ENCODE measurements at places on chromosomes 11 and 22. TPM values are rescaled to one million over a fixed set of nuclear protein-coding genes. Genes with fewer than 3 reads are reported as not detected.
A peak's percentile ranks its signal among the peaks of the same experiment; 100 is the strongest.

DNA sequence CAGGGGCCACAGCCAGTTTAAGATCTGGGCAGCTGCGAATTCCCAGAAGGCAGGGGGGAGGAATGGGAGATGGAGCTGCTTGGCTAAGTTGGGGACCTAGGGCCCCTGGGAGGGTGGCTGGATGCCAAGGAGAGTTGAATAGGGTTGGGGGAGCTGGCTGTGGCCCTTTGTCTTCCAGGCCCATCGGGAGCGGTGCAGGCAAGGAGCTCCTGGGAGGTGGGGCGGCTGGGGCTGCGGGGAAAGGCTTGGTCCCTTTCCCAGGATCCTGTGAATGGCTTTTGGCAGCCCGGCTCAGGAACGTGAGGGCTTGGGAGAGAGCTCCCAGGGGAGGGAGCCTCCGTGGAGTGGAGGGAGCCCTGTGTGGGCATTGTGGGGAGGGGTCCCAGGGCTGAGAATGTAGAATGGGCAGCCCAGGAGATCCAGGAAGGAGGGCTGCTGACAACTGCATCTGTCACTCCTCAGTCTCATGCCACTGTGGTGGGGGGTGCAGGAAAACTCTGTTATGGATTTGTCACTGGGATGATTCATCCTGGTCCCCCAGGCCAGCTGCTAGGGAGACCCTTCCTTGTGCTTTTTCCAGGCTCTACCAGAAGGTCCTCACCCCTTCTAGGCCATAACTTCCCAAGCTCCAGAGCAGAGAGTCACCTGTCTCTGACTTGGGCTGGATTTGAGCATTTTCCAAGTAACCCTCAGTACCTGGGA, 6.0 kb downstream of the FREY1 start:
- DNase-seq = no peak
- H3K36me3 ChIP-seq = no peaks in the 10 kb centered on the region
- no peaks in the 10 kb centered on the region for H3K27me3 ChIP-seq
- H3K4me1 ChIP-seq = peaks cover 44% of the 10 kb centered on the region
- peak overlapping the region; percentile 71 for H3K4me3 ChIP-seq

- no peaks in the 10 kb centered on the region for H3K27me3 ChIP-seq
- H3K4me3 ChIP-seq = no peak overlapping the region
- H3K36me3 ChIP-seq = no peaks in the 10 kb centered on the region
- H3K4me1 ChIP-seq = no peaks in the 10 kb centered on the region
- DNase-seq = no peak
These were observed 40.3 kb upstream of the E2F8 start for GRCh38 chr11:19281041-19281440.

GRCh38 chr11:60265373-60266214, 14.9 kb upstream of the MS4A4A start:
- H3K27ac ChIP-seq = no peak overlapping the region
- no peaks in the 10 kb centered on the region for H3K36me3 ChIP-seq
- H3K4me3 ChIP-seq = no peak overlapping the region
- H3K4me1 ChIP-seq = no peaks in the 10 kb centered on the region
- peak; percentile 8 for DNase-seq

Gene CARD10
- total RNA-seq = 35.2 TPM

- no peak overlapping the region for H3K4me3 ChIP-seq
- H3K4me1 ChIP-seq = peaks cover 31% of the 10 kb centered on the region
- DNase-seq = peak; percentile 48
- 0 out of 3 replicates have a peak, but pooled peaks cover 4% of the 10 kb centered on the region for H3K36me3 ChIP-seq
- H3K27me3 ChIP-seq = no peaks in the 10 kb centered on the region
These were observed 36.0 kb downstream of the RSF1 start for GRCh38 chr11:77784572-77784971.

Gene SERPING1
- 2.0 TPM for total RNA-seq

DNA sequence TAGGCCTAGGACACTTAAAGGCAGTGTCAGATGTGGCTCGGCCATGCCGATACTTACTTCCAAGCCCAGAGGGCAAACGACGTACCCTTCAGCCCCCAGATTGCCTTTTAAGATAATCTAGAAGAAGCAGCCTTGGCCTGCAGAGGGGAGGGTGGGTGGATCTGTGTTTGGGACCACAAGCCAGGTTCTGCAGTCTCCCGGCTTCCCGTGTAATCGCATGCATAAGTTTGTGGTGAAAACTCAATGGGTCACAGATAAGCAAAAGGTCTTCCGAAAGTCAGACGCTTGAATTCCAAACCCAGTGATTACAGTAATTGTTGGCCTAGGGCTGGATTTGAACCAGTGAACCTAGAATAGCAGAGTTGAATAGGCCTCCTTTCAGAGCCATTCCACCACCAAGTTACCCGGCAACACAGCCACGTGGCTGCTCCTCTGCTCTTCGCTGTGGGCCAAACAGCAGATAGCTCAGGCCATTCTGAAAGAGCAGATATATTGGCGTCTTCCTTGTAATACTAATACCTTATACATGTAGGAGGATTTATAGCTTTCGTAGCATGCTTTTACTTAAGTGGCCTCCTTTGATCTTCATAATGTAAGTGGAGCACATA, 170.8 kb upstream of the CADM1 start:
- H3K36me3 ChIP-seq = no peaks in the 10 kb centered on the region
- no peak for DNase-seq
- H3K27ac ChIP-seq = no peak overlapping the region
- no peak overlapping the region for H3K4me3 ChIP-seq
- no peaks in the 10 kb centered on the region for H3K4me1 ChIP-seq
- peaks cover 13% of the 10 kb centered on the region for H3K27me3 ChIP-seq

GRCh38 chr11:126929179-126930061, 71.2 kb downstream of the KIRREL3 start:
- H3K4me3 ChIP-seq = no peak overlapping the region
- no peaks in the 10 kb centered on the region for H3K27me3 ChIP-seq
- H3K27ac ChIP-seq = no peak overlapping the region
- H3K36me3 ChIP-seq = no peaks in the 10 kb centered on the region
- H3K4me1 ChIP-seq = no peaks in the 10 kb centered on the region

DNA sequence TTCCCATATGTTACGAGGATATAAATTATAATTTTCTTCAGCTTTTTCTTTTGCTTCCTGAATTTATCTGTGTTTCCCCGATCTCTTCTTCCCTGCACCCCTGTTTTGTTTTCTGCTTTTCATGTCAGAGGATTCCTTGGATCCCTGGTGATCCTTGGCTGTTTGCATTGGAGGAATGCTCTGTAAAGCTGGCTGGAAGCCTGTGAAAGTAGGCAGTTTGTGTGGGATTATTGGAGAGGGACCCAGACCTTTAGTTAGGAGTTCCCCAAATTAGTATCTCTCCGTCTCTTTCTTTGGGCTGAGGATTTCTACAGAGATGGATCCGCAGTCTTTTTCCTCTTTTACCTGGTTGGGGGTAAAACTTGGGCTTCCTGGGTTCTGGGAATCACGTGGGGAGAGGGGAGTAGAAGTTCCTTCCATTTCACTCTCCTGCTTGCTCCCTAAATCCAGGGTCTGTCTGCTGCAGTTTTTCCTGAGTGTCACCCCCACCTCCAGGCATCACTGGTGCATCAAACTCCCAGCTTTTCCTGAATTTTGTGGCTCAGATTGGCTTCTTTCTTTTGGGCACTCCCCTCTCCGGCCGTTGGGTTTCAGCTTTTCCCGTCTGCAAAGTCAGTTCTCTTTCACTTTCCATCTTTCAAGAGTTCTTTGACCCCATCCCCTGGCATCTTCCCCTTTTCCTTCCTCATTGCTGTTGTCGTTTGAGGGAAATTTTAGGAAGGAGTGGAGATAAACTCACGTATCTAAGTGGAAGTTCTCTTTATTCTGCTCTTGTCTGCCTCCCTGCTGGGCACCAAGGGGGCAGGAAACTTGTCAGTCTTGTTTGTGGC, 79.1 kb upstream of the ALX4 start:
- no peak for DNase-seq
- H3K27ac ChIP-seq = no peak overlapping the region
- H3K4me3 ChIP-seq = no peak overlapping the region
- H3K27me3 ChIP-seq = no peaks in the 10 kb centered on the region

DNA sequence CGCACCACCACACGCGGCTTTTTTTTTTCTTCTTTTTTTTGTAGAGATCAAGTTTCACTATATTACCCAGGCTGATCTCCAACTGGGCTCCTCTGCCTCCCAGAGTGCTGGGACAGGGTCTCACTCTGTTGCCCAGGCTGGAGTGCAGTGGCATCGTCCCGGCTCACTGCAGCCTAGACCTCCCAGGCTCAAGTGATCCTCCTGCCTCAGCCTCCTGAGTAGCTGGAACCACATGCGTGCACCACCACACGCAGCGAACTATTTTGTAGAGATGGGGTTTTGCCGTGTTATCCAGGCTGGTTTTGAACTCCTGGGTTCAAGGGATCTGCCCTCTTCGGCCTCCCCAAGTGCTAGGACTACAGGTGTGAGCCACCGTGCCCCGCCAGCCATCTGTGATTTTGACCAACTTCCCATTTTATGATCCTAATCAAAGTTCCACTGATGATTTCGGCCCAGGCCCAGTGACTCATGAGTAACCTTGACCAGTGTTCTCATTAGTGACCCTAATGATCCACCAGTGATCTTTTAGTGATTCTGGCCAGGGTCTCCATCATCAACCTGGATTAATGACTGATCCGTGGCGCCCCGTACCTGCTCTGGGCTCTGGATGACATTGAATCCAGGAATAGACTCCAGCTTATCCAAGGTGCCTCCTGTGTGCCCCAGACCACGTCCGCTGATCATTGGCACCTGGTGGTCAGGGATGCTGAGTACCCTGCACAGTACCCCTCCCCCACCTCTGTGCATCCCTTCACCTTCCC, 1.7 kb downstream of the TYMP start:
- H3K27me3 ChIP-seq = no peaks in the 10 kb centered on the region
- no peak overlapping the region for H3K4me3 ChIP-seq
- H3K4me1 ChIP-seq = peaks cover 70% of the 10 kb centered on the region
- H3K27ac ChIP-seq = no peak overlapping the region

DNA sequence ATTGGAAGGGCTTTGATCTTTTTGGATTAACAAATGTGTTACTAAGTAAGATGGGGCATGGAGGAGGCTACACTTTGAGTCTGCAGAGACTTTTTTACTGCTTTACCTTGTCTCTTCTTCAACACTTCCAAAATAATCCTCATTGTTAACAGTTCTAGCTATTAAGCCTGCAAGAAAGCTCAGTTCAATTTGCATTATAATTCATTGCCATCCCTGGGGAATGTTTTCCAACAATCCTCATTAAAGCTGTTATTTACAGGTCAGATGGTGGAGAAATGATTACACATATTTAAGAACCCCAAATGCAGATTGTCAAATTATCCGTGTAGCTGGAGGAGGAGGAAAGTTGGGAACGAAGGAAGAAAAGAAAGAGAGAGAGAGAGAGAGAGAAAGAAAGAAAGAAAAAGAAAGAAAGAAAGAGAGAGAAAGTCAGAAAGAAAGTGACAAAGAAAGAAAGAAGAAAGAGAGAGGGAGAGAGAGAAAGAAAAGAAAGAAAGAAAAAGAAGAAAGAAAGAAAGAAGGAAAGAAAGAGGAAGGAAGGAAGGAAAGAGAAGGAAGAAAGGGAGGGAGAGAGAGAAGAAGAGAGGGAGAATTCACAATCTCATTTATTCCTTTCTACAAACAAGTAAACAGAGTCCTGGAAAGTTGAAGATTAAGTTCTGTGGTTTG, 443.9 kb downstream of the INSC start:
- H3K36me3 ChIP-seq = no peaks in the 10 kb centered on the region
- H3K4me3 ChIP-seq = no peak overlapping the region
- H3K4me1 ChIP-seq = no peaks in the 10 kb centered on the region
- no peak for DNase-seq
- no peak overlapping the region for H3K27ac ChIP-seq

Gene RBX1
- 84.9 TPM for total RNA-seq

Gene DAGLA
- 3.9 TPM for total RNA-seq

DNA sequence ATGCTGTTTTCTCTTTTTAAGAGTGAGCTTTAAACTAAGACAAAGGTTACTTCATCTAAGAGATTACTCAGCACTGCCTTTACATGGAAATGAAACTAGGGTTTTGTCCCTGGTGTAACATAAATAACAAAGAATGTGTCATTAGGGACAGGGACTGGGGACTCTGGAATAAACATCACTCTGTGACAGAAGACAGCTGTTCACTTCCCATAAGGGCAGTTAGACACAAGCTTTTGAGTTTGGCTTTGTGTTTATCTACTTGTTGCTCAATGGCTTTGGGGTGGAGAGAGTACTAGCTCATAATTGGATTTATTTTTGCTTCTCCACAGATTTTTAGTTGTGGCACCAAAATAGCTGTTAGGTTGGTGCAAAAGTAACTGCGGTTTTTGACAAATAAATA, 154.5 kb downstream of the OR4C45 start:
- H3K36me3 ChIP-seq = no peaks in the 10 kb centered on the region
- H3K27me3 ChIP-seq = no peaks in the 10 kb centered on the region
- DNase-seq = no peak
- H3K4me1 ChIP-seq = no peaks in the 10 kb centered on the region
- H3K4me3 ChIP-seq = no peak overlapping the region

DNA sequence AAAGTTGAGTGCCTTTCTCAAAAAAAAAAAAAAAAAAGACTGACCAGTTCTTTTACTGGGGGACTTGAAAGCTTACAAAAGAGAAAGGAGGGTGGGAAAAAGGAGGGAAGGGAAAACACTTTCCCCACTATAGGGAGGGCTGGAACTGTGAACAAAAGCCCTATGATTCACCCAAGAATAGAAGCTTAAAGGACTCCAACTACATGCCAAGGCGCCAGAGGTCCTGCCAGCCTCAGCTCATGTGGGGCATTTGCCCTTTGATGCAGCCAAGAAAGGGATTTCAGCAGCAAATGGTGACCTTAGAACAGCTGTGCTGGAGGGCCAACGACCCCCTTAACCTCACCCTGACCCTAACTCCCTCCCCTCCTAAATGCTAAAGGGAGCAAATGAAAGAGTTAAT, 160.0 kb downstream of the NTM start:
- no peaks in the 10 kb centered on the region for H3K36me3 ChIP-seq
- H3K27ac ChIP-seq = no peak overlapping the region
- peaks cover 1% of the 10 kb centered on the region for H3K27me3 ChIP-seq
- no peak for DNase-seq
- no peaks in the 10 kb centered on the region for H3K4me1 ChIP-seq

Gene MMP8
- not detected for total RNA-seq

DNA sequence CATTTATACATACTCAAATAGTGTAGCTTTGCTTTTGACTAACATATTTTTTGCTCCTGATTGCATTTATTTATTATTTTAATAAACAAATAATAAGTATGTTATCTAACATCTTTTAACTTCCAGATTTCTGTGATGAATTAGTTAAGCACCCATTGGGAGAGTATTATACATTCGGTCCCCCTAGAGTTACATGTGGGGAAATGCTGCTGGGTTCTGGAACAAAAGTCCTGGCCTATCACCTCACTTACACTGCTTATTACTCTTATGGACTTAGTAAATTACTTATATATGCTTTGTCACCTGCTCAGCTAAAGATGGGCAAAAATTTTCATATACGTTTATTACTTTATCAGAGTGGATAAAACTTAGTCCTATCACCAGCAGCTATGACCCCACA, 1163.0 kb downstream of the FAM181B start:
- DNase-seq = no peak
- no peak overlapping the region for H3K27ac ChIP-seq
- no peaks in the 10 kb centered on the region for H3K4me1 ChIP-seq
- H3K4me3 ChIP-seq = no peak overlapping the region
- H3K27me3 ChIP-seq = no peaks in the 10 kb centered on the region

Gene NXPE2
- total RNA-seq = not detected

Measured in HepG2 (cell line).